ENCODE measurements at places on chromosomes 7 and 10. TPM values are rescaled to one million over a fixed set of nuclear protein-coding genes. Genes with fewer than 3 reads are reported as not detected.

Gene FAM237B
- 0.10 TPM for total RNA-seq

Gene PRRT4
- total RNA-seq, result 0.24 TPM

Gene TBX20
- total RNA-seq, result 2.0 TPM

Gene FZD1
- total RNA-seq, result 2.5 TPM

Gene AQP1
- total RNA-seq, result 0.45 TPM

Gene CHST3
- total RNA-seq, result 61.9 TPM

Gene SPAM1
- total RNA-seq, result not detected

Gene POLR1F
- total RNA-seq, result 11.3 TPM

Gene MMP21
- total RNA-seq, result 0.03 TPM

Gene CALHM3
- 0.35 TPM for total RNA-seq

Gene UCMA
- not detected for total RNA-seq

Gene C10orf105
- not detected for total RNA-seq

Gene SLF2
- 8.2 TPM for total RNA-seq

Gene MSMB
- total RNA-seq, result not detected

Gene AGR3
- not detected for total RNA-seq

Gene IL2RA
- not detected for total RNA-seq

Gene POM121L12
- total RNA-seq, result not detected
